ENCODE measurements at places on chromosomes 13 and 19.
A peak's percentile ranks its signal among the peaks of the same experiment; 100 is the strongest.

DNA sequence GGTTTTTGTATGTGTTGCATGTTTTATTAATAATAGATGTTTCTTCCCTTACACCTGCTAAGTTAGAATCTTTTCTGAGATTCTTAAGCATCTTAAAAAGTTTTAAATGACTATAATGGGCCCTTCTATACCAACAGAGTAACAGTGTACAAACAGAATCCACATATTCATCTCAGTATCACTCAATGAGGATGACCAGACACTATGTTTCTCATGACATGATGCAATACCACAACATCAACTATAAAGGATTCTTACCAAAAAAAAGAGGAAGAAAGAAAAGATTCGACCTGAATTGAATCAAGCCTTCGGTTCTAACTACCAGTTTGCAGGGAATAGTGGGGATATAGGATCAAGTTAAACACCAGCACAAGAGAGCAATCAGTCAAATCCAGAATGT, 56.5 kb downstream of the INTS6 start:
- no peaks in the 10 kb centered on the region for H3K27me3 ChIP-seq
- H3K27ac ChIP-seq: no peak overlapping the region
- DNase-seq: peak; percentile 12
- no peak overlapping the region for H3K4me3 ChIP-seq
- H3K36me3 ChIP-seq: no peaks in the 10 kb centered on the region

DNA sequence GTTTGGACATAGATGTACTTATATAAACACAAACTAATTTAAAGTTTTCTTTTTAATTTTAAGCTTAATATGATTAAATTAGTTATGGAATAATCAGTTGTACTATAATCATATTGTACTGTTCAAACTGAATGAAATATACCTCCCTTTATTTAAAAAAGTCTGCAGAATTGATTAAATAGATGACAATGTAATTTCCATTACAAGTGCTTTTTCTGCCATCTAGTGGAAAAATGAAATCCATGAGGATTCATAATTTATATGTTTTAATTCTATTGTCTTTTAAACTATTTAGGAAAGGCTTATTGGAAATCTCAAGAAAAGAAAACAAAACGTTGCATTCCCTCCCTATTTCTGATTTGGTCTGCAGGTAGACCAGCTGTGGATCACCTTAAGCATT, 30.9 kb downstream of the MZT1 start:
- no peaks in the 10 kb centered on the region for H3K4me1 ChIP-seq
- no peaks in the 10 kb centered on the region for H3K36me3 ChIP-seq

DNA sequence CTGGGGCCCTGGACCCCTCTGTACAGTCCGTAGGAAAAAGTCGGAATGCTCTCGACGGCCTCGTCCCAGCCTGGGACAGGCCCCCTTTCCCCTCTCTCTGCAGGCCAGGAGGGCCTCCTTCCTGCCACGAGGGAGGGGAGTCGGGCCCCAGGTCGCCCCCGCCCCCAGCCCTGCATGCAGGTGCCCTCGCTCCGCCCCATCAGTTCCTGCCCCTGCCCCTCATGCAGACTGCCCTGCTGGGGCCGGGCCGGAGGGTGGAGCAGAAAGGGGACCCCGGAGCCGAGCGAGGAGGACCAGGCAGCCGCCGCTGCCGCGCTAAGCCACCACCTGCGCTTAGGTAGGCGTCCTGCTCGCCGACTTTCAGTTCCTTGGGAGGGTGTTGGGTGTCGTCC, 7.3 kb downstream of the LYL1 start:
- DNase-seq: peak; percentile 84
- peaks cover 14% of the 10 kb centered on the region for H3K27me3 ChIP-seq
- no peaks in the 10 kb centered on the region for H3K36me3 ChIP-seq
- H3K4me3 ChIP-seq: no peak overlapping the region

DNA sequence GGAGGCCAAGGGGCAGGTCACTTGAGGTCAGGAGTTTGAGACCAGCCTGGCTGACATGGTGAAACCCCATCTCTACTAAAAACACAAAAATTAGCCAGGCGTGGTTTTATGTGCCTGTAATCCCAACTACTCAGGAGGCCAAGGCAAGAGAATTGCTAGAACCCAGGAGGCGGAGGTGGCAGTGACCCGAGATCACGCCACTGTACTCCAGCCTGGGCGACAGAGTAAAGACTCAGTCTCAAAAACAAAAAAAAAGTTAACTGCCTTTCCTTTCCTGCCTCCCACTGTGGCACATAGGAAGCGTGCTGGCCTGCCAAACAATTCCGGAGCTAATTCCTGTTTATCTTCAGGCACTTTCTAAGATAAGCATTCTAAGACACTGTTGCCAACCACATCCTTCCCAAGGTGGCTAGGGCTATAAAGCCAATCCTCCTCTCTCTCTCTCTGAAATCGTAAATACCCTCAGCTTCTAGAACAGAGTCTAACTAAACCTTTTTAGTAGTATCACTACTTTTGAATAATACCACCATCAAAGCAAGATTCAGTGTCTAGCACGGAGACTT, 21.6 kb downstream of the SLC25A30 start:
- no peak for DNase-seq
- peak overlapping the region; percentile 38 for H3K27ac ChIP-seq
- no peaks in the 10 kb centered on the region for H3K27me3 ChIP-seq

GRCh38 chr13:111561091-111561781, 240.8 kb downstream of the TEX29 start:
- H3K27me3 ChIP-seq: no peaks in the 10 kb centered on the region
- no peaks in the 10 kb centered on the region for H3K4me1 ChIP-seq
- H3K4me3 ChIP-seq: no peak overlapping the region
- H3K27ac ChIP-seq: no peak overlapping the region
- no peaks in the 10 kb centered on the region for H3K36me3 ChIP-seq
- peak; percentile 15 for DNase-seq

DNA sequence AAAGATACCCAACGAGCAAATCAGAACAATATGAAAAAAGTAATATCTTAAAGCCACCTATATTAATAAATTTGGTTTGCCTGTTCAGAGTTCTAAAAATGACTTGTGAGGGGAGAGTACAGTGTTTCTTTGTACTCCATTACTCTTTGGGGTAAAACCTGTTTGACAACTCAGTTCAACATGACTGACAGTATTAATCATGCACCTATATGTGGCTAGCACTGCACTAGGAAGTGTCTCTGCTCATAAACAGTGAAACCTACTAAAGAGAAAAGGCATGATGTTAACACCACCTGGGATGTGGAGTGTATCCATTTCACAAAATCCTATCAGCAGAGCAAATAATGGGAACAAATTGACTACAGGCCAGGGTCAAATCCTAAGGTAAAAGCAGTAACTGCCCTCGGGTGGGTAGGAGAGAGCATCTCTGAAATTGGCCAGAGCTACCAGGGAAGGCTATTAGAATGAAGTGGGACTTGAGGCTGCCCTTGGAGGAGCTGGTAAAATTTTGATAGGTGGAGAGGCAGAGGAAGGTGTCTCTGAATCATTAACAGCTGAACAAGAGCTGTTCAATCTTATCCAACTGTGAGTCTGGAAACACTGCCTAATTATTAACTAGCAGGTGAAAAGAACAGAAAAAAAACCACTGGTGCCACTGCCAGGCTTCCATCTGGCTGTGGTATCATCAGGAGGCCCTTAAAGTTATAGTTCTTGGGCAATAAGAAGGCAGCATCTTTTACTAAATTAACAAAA, 365.1 kb downstream of the DNAJC15 start:
- no peaks in the 10 kb centered on the region for H3K27me3 ChIP-seq
- peaks cover 21% of the 10 kb centered on the region for H3K4me1 ChIP-seq
- peak; percentile 11 for DNase-seq
- H3K27ac ChIP-seq: peak overlapping the region; percentile 51
- no peaks in the 10 kb centered on the region for H3K36me3 ChIP-seq

Data from kidney (tissue), 22 donors.